NCI-H1694 treated with DMSO at 0.1 percent for 48 hours (cell line): ENCODE measurements at places on chromosomes 5 and 9.
A peak's percentile ranks its signal among the peaks of the same experiment; 100 is the strongest.

GRCh38 chr5:91848453-91848852, 465.3 kb upstream of the ARRDC3 start:
- no peak for DNase-seq

GRCh38 chr9:106467865-106468164, 395.2 kb upstream of the ZNF462 start:
- no peak for DNase-seq

DNA sequence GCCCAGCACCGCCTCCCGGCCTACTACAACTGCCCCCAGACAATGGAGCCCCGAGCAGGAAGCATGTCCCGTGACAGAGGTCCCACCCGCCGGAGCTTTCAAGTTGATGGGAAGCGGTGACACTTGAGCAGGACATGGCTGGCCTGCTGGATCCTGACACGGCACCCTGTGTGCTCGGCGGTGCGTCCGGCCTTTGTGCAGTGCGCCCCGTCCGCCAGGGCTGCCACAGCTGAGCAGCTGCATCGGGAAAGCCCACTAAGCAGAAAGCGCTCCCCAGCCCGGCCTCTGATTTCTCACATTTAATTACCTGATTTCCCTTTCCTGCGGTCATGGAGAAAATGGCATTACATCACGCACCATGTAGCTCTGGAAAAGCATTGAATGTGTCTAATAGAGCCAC, 611.9 kb downstream of the IRX1 start:
- DNase-seq: no peak

- no peak for DNase-seq
Measured at GRCh38 chr5:110803467-110804326, 64.9 kb downstream of the SLC25A46 start.

DNA sequence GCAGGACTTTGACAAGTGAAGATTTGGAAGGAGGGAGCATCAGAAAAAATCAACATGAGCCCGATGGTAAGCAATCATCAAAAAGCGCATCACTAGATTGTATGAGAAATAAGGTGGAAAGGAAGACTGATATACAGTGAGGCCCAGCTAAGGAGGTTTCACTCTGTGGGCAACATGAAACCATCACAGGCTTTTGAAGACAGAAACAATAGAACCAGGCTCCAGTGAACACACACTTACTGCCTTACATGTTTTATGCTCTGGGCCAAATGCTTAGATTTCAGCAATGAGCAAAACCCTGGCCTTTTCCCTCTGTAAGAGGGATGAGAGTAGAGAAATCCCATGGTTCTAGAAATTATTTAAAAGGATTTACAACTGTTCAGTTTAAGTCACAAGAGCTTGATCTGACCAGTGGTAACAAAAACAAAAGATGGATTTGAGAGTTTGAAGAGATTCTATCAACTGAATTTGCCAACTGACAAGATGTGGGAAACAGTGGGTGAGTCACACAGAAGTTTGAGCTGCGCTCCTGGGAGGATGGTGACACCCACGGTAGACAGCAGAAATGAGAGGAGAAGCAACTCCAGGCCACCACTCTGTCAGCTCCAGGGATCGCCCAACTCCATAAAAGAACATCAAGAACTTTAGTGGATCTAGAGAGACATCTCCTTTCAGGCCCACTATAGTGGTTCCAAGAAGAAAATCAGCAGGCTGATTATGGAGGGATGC, 261.8 kb downstream of the MCTP1 start:
- DNase-seq: no peak

GRCh38 chr9:107481035-107481434, 8.5 kb downstream of the KLF4 start:
- DNase-seq: peak; percentile 3

DNA sequence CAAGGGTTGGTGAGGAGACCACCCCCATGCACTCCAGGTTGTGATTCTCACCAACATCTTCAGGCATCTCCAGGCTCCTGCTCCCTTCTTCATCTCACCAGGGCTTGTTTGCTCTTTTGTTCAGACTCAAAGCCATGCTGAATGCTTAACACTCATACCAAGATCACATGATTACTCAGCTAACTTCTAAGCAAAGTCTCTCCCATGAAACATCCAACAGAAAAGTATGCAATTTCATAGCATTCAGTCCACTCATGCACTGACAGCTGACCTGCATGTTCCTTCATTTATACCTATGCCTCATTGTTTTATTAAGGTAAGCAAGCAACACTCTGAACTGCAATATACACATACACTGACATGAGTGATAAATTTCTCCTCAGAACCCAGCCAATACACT, 69.0 kb downstream of the SHC3 start:
- no peak for DNase-seq

- peak; percentile 64 for DNase-seq
Measured at GRCh38 chr5:10695055-10695649, 65.9 kb downstream of the DAP start.

DNA sequence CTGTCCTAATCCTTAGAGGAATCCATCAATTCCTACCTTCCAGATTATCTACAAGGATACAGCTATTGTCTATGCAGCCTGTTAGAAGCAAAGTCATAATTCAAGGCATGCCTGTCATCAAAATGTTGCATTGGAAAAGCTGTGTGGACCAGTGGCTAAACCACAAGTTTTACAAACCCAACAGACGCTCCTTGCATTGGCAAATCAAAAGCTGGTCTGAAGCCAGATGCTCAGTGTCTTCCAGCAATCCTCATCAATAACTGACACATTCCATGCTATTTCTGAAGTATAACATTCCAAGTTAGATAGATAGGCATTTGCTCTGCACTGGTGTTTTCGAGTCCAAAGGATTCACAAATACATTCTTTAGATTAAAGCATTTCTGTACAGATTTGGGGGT, 213.6 kb downstream of the EBF1 start:
- DNase-seq: no peak

DNA sequence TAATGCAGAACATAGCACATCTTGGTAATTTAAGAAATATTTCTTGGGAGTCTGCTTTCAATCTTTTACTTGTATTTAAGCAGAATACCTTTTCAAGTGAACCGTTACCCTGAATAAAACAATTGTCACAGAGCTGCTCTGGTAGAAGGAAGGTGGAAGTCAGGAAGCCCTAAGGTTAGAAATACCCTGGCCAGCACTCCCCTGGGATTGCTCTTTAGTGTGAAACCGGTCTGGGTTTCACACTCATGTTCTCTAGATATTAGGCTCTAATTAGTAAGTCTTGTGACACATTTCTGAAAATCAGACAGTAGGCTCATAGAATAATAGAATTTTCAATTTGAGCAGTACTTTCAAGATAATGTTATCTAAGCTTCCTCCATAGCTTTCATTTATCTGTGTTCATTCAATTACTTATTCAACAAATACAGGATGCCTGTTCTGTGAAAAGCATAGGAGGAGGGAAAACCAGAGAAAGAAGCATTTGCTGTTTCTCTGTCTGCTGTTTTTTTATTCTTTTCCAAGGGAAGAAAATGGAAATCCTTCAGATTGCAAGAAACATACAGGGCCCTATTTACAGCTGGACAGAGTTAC, 825.5 kb downstream of the TLR4 start:
- DNase-seq: no peak

GRCh38 chr5:67283275-67283987, 86.8 kb upstream of the CD180 start:
- no peak for DNase-seq

DNA sequence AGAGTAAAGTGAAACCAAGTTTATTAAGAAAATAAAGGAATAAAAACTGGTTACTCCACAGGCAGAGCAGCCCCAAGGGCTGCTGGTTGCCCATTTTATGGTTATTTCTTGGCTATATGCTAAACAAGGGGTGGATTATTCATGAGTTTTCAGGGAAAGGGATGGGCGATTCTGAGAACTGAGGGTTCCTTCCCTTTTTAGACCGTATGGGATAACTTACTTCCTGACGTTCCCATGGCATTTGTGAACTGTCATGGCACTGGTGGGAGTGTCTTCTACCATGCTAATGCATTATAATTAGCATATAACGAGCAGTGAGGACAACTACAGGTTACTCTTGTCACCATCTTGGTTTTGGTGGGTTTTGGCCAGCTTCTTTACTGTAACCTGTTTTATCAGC, 323.9 kb upstream of the PTGER4 start:
- no peak for DNase-seq

- DNase-seq: no peak
Measured at GRCh38 chr9:85157772-85158171, 488.2 kb downstream of the NTRK2 start.

GRCh38 chr5:152529440-152529839, 124.4 kb upstream of the NMUR2 start:
- no peak for DNase-seq

DNA sequence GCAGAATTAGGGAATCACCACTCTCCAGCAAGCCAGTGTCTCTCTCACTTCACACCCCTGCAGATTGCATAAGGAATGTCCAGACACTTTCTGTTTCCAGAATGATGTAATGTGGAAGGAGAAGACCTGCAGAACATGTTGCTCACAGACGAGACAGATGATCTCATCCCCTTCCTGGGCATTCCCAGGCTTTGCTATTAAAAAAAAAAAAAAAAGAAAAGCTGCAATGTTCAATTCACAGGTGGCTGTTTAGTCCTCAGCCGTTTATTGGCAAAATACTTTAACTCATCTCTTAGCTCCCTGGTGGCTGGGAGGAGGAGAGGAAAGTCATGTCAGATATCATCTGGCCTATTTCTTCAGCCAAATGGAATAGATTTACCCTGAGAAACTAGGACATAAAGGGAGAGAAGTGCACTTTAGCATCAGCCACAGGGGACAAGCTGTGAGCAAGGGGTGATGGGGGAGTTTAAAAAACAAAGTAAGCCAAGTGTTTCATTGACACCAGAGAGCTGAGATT, 95.9 kb upstream of the TNC start:
- DNase-seq: peak; percentile 5

DNA sequence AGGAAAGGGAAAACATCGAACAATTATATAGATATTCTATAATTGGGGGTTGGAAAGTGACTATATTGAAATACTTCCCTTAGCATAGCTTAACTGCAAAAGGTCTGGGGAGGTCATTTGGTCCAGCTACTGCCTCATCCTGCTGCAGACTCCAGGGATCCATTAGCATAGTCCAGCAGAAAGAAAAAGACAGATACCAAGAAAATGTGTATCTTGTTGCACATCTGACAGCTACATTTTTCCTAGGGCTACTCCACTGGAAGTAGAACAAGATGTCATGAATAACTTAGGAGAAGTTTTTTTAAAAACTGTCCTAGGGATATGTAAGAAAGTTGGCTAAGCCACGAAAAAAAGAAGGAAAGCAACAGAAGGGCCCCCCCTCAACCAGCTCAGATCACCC, 92.9 kb upstream of the SLC30A5 start:
- DNase-seq: no peak

GRCh38 chr5:107461770-107462169, 209.0 kb downstream of the EFNA5 start:
- no peak for DNase-seq

DNA sequence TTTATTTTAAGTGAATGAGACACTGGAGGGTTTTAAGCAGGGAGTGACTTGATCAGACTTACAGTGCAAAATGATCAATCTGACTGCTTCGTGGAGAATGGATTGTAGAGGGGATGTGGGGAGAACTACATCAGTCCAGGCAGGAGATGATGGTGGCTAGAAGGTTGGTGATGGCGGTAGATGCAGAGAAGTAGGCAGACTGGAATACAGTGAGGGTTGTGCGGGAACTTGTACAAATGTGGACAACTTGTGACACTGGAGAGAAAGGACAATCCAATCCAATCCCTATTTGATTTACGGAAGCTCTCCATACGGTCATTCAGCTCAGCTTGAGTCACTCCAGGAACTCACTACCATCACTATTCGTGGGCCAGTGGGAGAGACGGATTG, 593 bp downstream of the TIGD6 start:
- no peak for DNase-seq

DNA sequence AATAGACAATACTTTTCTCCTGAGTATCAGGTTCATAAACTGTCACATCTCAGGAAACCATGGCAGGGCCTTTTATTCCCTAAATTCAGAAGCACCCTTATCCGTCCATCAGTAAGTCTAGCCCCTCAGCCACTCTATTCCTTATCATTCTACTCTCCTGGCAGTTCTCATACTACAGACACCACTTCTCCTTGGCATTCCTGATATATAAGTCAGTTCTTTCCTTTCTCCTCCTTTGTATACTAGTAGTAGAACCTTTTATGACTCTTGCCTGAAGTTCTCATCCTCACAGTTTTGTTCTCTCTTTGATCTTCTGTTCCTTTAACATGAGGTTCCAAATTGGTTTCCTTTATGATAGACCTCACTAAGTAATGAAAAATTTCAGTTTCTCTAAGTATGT, 29.3 kb downstream of the GRAMD2B start:
- DNase-seq: no peak

DNA sequence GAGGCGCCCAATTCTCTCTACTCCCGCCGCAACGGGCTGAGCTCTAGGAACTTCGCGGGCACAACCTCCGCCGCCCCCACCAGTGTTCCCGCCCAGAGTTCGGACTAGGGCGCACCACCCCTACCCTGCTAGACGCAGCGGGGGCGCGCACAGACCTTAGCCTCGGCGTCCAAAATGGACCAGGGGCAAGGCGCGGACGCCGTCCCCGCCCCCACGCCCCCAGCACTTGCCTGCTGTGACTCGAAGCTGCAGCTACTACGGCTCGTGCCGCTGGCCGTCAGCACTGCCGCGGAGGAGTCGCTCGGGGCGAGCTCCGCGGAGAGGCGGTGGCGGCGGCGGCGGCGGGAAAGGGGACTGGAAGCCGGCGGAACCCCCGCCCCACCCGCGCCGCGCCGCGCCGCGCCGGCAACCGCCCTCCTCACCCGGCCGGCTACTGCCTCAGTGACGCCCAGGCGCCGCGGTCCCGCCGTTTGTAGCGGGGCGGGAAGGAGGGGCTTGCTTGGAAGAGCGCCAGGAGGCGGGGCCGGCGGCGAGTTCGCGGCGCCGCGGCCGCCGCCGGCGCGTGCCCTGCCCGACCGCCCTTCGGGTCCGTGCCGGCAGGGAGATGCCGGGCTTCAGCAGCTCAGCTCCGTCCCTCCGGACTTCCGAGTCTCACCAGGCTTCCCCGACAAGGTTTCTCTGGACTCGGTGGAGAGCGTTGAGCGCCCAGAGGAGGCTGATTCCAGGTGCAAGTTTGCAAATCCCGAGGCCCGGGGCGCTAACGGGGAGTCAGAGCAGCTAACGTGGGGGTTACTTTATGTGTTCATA, 4.5 kb downstream of the ELAVL2 start:
- DNase-seq: no peak

GRCh38 chr5:180782748-180783147, 19.9 kb downstream of the MGAT1 start:
- DNase-seq: no peak

DNA sequence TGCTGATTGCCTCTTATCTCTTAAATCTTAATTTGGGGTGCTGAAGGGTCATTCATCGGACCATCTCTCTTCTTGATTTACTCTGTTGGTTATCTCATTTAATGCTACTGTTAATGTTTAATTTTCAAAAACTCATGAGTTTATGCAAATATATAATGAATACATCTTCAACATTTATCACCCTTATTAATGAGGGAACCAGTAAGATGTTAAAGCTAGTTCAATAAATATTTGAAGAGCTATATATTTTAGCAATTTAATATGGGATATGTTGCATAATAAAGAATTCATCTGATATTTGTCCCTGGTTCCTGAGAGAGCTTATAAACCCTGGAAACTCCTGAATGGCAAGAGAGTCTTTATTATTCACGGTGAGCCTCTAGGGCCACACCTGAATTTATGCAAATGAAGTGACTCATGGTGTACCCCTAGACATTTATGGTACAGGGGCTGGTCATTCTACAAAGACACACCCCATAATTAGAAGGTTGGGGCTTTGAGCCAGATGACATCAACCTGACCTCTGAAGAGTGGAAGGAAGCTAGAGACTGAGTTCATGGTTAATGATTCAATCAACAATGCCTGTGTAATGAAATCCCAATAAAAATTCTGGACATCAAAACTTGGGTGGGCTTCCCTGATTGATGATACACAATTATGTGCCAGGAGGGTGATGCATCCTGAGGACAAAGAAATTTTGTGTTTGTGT, 339.5 kb upstream of the ZNF608 start:
- DNase-seq: no peak
